ENCODE measurements at places on chromosomes 5 and 9.

DNA sequence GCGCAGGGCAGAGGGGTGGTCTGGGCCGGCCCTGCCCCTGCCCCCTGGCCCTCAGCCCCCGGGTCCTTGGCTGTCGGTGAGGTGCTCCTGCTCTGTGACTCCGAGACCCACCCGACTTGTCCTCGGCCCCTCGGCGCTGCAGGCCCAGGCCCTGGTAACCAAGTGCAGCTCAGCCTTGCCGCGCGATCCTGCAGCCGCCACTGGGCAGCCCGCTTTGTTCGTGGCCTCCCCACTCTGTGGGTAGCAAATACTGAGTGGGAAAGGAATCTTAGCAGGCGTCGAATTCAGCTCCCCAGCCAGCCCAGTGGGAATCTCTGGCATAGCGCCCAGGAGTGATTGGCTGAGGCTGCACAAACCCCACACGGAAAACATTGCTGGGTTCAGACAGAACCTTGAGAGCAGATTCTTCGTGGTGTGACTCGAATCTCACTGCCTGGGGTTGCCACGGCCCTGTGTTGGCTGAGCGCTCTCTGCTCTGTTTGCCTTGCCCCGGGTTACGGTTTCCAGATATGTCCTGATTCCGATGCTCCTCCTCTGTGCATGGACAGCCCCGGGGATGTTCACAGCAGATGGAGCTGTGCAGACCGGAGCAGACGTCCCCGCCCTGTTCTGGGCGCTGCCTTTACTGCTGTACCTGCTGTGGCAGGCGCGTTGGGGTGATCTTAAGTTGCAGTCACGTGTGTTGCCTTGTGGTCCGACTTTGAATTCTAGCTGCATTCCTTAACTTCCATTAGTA lies 13.4 kb upstream of the EXOC3 start:
- DNase-seq = no peak

DNA sequence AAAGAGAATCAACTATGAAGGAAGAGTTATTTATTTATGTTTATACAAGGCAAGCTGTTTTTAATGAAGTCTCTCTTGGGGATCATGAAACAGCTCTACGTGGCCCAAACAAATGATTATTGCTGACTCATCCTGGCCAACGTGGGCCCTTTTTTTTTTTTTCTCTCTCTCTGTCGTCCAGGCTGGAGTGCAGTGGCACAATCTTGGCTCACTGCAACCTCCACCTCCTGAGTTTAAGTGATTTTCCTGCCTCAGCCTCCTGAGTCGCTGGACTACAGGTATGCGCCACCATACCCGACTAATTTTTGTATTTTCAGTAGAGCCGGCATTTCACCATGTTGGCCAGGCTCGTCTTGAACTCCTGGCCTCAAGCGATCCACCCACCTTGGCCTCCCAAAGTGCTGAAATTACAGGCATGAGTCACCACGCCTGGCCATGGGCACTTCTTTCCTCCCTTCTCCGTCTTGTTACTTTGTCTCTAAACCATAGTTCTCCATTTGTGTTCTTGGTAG lies 98.3 kb downstream of the BASP1 start:
- no peak for DNase-seq

DNA sequence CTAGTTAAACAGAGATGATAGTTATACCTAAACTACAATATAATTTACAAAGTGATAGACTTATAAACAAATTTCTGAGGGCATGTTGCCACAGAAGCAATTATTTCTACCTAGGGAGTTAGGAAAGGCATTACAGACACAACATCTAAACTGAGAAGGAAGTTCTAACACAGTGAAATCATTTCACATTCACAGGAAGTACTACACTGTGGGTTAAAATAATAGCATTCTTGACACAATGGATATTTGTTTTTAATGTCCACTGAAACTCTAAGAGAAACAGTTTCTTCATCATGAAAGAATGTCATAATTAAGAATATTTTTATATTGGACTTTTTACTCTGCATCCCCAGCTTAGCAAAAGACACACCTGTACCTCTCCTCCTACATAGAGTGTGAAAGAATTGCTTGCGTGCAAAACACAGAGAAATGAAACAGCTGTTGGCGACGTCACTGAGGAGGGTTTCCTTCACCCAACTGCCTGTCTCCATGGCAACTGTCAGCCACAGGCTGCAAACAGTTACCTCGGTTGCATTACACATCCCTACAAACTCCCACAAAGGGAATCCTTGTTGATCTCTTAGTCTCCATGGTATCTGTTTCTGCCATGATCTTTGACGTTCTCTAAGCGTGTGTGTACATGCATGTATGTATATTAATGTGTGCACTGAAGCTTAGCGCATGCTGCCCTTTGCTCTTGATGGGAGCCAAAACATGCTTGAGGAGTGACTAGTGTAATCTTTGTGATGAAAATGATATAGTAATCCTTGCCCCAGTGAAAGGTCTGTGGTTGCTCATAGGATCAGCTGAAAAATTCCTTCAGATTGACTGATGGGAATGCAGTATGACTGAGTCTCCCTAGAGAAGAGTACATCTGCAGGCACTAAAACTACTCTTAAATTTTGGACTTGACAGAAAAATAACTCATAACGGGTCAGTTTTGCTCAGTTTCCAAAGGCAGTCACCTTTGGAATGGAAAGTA lies 168.5 kb downstream of the ACTL7B start:
- no peak for DNase-seq

DNA sequence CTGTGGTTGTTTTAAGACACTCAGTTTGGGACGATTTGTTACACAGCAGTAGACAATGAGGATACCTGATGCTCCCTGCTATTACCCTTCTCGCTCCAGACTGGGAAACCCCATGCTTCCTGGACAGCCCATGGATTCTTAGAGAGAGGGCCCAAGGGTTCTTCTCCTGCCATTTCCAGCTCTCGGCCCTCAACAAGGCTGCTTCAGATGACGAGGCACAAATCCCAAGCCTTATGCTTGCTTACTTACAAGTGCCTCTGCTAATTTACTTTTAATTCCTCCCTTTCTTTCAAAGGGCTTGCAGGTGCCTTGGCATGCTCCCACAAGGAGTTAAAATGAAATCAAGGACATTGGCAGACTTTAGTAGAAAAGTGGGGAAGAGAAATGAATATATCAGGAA lies 79.4 kb downstream of the GADD45G start:
- DNase-seq = no peak

- no peak for DNase-seq
These were observed 28.0 kb upstream of the NFIL3 start for GRCh38 chr9:91451431-91452270.

GRCh38 chr5:67605730-67606585 lies 409.4 kb upstream of the CD180 start:
- no peak for DNase-seq

DNA sequence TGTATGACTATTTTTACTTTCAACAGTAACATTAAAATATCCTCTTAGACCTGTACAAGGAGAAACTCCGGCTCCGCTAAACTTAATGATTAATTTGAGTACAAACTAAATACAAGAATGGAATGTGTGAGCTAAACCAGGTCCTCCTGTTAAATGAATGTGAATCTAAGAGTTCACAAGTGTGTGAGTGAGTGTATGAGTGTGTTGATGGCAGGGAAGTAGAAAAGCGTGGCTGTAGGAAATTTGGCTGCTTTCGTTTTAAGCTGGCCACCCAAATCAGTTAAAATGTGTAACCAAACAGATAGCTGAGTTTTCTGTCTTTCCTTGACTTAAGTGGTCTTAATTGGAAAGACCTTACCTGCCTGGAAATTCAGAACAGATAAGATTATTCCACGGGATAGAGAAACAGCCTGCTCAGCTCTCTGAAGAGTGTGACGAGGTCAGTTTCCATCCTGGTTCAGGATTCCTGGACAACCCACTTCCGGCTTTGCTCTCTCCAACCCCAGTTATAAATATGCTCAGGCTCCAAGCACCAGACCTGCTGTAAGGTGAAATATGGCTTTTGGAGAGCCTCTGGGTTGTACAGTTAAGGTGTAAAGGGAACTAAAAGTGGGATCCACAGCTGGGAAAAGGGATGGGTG lies 908.6 kb upstream of the EDIL3 start:
- no peak for DNase-seq

DNA sequence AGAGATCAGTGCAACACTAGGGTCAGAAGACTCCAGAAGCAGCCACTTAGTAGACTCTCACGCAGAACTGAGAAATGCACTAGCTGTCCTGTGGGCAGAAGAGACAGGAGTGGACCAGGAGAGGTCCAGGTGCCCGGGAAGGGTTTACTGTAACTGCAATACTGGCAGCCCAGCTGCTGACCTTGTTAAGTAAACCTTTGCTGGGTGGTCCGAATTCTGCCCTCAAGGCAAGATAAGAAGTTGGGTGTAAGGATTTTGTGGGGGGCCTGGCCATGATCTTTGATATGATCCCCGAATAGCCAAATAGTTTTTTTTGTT lies 91.3 kb downstream of the PDE6A start:
- no peak for DNase-seq

- DNase-seq = no peak
These were observed 46.1 kb downstream of the STK10 start for GRCh38 chr5:172141949-172142319.

GRCh38 chr9:79812507-79813257 lies 240.9 kb downstream of the TLE4 start:
- no peak for DNase-seq

DNA sequence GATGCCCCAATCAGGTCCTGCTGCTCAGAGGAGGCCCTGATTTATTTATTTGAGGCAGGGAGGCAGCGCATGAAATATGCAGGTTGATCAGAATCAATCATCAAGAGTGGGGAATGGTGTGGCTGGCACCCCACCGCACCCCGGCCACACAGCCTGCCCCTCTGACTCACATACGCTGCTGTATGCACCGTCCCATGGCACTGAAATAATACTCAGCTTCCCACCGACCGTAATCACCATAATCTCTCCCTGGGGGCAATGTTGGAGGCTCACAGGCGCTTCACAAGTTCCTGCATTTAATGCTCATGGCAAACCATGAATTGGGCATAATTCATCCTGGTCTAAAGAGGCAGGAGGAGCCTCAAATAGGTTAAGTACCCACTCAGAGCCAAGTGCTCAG lies 141.2 kb upstream of the TBC1D2 start:
- no peak for DNase-seq

GRCh38 chr5:149616727-149617285 lies 35.5 kb downstream of the ARHGEF37 start:
- DNase-seq = no peak

DNA sequence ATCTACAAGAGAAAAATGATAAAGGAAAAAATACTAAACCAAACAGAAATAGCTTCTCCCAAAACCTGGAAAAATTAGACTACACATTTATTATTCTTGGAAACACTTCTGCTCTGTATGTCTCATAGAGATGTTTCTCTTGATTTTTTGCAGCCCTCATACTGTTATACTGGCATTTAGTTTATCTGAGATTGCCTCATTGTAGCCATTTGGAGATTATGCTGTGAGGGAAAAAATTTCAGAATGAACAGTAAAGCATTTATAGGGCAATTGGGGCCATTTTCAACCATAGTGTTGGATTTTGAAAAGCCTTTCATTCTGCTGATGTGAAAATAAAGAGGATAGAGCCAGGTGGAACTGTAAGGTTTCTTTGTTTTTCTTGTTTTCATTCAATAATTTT lies 441.8 kb upstream of the RIOK2 start:
- no peak for DNase-seq

GRCh38 chr5:177996660-177997318 lies 747 bp upstream of the PROP1 start:
- no peak for DNase-seq

GRCh38 chr5:88388476-88389337 lies 120.1 kb upstream of the TMEM161B start:
- DNase-seq = no peak

- DNase-seq = no peak
These were observed 28.7 kb upstream of the MEGF9 start for GRCh38 chr9:120742951-120743416.

DNA sequence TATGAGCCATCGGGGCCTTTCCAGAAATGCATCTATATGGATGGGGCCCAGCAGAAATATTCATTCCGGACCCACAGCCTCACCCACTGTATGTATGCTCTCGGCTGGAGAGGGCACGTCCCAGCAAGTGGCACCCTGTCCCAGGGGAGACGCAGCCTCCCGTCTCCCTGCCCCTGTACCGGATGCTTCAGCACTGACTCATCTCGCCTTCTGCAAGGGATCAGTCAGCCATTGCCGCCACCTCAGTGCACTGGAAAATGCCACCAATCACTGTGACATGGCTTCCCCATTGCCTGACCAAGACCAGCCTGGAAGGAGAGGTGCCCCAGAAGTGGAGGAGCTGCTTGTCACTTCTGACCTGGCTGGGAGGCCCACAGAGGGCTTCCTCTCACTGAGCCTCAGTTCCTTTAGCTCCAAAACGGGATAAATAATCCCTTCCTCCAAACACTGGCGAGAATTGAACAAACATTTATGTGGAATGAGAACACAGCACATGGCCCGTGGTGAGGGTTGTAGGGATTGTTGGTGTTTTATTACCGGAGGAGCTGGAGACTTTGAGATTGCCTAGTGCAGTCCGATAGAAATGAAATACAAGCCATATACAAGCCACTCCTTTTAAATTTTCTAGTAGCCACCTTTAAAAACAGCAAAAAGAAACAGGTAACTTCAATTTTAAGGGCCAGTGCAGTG lies 43.9 kb upstream of the ORM1 start:
- DNase-seq = no peak

DNA sequence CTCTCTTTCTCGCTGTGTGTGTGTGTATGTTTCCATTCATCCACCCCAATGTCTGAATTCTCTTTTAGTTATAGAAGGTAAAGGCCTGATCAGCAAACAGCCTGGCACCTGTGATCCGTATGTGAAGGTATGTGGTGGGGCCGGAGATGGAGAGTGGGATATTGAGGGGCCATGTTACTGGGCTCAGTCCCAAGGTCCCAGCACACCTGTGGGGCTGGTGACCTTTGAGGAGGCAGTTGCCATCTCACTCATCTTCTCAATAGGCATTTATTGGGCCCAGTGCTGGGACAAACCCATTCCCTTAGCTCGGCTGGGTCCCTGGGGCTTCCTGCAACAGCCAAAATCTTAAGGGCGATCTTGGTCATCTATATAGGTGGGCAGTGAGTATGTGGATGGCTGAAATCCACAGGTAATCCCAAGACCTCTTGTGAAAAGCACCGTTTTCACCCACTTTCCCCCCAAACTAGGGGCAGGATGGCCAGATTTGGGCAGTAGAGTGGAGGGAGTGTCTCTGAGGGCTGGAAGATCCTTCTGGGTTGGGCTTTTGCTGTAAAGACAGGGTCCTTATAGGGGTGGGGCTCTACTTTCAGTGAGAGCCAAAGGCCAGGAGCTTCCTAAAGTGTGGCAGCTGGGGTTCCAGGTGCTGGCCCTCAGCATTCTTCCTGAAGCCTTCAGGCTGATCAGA lies 19.6 kb downstream of the RGS3 start:
- no peak for DNase-seq

DNA sequence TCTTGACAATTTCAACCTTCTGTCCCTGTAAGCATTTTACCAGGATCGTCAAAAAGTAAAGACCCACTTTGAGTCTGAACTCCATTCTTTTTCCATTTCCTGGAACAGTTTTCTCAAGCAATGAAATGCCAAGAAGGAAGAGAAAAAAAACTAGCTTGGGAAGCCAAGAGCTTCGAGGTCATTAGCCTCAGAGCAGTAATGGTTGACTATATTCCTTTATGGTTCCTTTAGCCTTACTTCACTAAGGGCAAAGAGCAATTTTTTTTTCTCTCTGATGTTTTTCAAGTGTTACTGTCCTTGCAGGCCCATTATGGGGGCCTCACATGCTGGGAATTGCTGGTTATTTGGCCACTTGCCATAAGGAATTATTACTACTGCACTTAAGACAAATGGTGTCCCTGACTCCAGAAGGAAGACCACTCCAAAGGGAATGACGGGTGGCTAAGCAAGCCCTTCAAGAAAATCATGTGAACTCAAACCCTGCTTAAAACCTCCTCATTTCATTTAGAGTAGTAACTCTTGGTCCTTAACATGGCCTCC lies 37.1 kb downstream of the BNC2 start:
- DNase-seq = no peak
